ENCODE measurements at places on chromosomes 1 and 21. TPM values are rescaled to one million over a fixed set of nuclear protein-coding genes. Genes with fewer than 3 reads are reported as not detected.

DNA sequence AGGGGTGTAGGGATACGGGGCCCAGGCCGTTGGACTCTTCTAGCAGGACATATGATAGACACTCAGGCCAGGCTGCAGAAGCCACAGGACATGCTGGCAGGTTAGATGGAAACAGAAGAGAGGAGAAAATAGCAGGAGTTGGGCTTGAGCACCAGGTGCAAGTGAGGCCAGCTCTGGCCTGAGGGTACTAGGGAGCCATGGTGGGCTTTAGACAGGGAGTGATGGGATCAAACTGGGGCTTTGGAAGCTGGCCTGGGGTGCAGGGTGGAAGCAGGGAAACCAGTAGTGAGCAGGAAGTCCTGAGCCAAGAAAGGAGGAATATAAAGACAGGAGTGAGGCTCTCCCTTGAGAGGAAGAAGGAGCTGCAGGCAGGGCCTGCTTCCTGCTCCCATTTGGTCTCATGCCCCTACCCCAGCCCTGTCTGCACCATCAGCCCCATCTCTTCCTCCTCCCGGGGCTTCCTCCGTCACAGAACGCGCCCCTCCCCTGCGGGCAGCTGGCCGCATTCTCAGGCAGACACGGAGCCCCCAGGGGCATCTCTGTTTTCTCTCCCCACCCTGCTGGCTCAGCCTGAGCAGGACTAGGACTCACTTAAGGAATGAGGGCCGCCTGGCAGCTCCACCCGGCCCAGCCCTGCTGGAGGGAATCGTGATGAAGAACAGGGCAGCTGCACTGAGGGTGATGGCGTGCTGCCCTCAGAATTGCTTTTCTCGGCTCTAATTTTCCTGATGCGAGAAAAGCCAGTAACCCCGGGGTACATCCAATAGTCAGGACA, 165.5 kb upstream of the TMEM51 start:
- no peak for DNase-seq

NFIA gene
- 11.3 TPM for total RNA-seq

CBR3 gene
- 0.38 TPM for total RNA-seq

GRCh38 chr1:110593902-110594301, 12.3 kb downstream of the KCNA2 start:
- DNase-seq = no peak

RGS13 gene
- total RNA-seq = not detected

DNA sequence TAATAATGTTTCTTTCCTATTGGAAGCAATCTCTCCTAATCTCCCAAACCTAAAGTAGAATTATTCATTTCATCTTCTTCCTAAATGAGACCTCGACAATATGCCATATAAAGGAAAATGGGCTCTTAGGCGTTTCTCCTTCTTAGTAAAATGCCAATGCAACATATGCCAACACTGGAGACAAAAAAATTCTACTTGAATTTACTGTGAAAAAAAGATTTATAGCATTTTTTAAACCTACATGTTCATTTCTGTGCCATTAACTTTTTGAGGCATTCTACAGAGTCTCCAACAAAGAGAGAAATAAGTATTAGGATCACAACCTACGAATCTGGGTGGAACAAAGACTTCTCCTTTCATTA, 1.3 kb downstream of the WDR47 start:
- peak; percentile 13 for DNase-seq

GRCh38 chr1:54956726-54957125, 23.7 kb upstream of the TMEM61 start:
- no peak for DNase-seq

DNA sequence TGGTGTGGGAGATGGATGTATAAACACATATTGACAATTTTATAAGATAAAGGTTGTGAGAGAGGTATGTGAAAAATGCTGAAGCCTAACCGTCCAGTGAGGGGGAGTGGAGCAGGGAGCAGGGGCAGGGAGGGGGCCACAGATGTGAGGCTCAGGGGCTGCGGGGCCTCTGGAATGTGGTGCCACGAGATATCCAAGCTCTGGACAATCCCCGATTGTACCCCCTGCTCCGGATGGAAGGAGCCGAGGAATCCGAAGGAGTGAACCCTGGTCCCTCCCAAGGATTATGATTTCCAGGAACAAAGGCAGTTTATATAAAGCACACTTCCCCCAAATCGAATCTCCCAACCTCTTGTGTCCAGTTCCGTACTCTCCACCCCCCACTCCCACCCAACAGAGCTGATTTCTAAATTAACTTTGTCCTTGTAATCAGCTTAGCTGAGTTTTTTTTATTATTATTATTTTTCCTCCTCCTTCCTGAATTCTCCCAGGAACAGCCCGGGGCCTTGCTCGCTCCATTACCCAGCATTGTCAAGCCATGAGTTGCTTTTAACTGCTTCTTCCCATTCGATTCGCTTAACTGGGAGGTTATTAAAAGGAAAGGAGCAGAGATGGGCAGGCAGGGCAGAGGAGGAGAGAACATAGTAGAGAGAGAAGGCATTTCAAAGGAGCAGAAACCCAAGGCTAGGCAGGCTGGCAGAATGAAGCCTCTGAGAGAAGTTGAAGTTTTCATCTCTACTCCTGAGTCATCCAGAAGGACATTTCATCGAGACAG, 9.4 kb downstream of the KIRREL1 start:
- DNase-seq = no peak

SELP gene
- total RNA-seq = not detected

DNA sequence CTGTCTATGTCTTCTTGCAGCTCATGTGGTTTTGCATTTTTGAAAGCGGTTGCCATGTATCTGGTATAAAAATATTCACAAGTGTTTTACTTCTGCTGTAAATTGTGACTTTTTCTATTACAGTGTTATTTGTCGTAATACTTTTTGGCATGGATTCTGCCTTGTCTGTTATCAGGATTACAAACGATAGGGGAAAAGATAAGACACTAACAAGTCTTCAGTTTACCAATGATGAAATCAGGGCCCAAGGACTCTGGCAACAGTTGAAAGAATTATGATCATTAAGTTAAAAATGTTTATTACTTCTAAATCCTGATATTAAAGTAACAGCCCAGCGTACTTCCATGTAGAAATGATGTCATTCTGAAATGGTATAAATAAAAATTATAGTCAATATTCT, 298.8 kb downstream of the KIF26B start:
- DNase-seq = no peak

DNA sequence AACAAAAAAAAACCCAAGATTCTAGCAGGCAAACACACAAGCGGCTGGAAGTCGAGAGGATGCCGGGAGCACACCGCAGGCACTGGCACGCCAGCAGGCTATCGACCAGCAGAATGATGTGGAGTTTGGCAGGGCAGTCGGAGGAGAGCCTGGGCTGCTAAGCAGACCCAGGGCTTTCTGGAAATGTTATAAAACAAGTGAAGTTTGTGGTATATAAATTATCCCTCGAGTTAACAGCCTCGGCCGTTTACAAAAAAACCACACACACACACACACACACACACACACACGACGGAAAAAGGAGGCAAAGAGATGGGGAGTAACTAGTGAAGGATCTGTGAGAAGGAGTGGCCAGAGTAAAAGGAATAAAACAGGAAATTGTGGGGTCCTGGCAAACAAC, 87.2 kb upstream of the IVNS1ABP start:
- peak; percentile 35 for DNase-seq

DNA sequence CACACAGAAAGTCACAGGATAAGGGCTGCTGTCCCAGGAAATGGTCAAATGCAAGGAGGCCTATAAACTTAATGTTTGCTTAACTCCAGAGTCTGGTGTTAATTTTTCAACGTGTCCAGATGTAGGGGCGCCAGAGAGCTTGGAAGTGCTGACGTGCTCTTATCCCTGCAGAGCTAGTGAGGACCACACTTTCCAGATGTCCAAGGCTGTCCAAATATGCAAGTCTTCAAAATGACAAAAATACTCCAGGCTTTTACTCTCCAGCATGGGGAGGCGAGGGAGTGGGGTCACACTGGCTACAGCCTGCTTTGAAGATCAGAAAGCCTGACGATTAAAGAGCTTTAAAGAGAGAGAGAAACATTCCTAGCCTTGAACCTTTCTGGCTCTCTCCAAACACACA, 57.6 kb downstream of the ABCA4 start:
- DNase-seq = peak; percentile 32

GRCh38 chr1:163872067-163872466, 550.3 kb downstream of the NUF2 start:
- no peak for DNase-seq

NBPF6 gene
- not detected for total RNA-seq

UBL4B gene
- total RNA-seq = not detected

DNA sequence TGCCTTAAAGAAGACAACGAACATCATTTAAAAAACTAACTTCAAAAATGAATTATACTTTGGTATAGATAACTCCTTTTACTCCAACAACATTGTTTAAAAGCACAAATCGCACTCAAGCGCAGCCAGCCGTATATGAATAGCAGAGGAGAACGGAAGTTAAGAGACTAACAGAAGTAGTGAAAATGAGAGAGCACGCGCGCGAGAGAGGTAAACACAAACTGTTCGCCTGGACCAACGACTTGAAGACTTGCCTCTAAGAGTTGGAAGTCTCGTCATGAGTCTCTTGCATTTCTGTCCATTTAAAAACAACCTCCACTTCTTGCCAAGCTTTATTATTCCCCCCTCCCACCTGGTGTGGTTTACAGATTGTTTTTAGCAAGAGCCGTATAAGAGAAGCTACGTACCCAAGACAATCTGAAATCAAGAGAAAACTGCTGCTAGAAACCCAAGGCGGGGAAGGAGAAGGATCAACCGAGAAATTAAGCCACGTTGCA, 479 bp downstream of the SELENOF start:
- peak; percentile 33 for DNase-seq

RAB29 gene
- 18.7 TPM for total RNA-seq

FAM72C gene
- not detected for total RNA-seq

- DNase-seq = no peak
These were observed 70.4 kb downstream of the ACTL8 start for GRCh38 chr1:17825273-17826164.

DNA sequence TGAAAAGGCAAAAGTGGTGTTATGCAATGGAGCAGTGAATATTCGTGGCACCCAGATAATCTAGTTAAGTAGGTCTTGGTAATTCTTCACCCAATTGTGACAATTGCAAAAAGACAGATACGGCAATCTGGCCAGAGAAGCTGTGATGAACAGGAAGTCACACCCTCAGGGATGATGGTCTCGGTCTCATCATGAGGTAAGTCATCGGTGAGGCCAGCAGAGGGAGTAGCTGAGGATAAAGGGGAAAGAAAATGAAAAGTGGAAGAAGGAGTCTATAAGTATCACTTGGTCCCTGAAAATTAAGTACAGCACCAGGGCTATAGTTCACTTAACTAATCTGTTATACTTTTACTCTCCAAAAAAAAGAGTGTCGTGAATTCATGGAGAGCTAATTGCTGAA, 258.8 kb upstream of the NCAM2 start:
- no peak for DNase-seq

RGS1 gene
- total RNA-seq = not detected

GRCh38 chr1:60906526-60906925, 175.8 kb upstream of the NFIA start:
- DNase-seq = no peak

ABCA4 gene
- total RNA-seq = under 0.01 TPM

DNA sequence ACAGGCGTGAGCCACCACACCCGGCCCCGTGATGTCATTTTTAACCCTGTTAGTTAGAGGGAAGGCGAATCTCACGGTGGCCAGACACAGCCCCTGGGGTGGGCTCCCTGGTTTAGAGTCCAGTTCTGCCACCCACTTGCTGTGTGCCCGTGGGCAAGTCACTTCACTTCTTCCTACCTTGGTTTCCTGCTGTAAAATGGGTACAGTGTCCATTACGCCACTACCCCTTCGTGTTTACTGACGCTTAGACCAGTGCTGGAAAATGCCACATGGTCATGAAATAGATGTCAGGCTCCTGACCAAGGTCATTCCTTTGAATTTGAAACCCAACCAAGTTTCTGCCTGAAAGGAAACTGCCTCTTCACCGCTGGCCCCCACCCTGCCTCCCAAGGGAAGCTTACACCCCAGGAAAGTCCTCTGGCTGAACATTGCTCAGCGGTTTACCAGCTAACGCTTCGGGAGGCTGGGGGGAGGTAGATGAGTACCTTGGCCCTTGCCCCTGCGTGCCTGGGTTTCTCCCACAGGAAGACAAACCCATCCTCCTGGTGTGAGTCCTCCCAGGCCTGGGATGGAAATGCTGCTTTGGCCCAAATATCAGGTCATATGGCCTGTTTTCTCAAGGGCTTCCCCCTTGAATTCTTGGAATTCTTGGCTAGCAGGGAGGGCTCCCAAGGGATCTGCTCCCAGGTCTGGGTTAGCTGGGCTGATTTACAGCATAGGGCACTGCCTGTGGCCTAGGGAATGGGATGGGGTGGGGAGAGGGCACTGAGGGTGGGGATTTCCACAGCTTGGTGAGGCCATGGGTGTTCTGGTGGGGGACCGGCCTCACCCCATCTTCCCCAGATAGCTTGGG, 7.6 kb upstream of the AADACL4 start:
- DNase-seq = no peak

DNA sequence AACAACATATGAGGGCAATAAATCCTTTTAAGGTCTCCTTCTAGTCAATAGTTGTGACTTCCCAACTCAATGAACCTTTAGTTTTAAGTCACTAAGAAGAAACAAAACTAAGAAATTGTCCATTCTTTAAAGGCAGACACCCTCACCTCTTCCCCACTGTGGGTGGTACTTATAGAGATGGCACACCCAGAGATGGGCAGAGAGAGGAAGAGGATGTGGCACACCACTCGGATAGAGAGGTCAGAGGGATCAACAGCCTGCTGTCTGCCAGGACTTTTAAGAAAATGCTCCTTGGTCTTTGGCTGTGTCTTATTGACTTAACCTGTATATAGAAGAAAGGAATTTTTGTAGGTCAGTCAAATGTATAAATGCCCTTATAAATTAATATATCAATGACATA, 45.1 kb downstream of the FASLG start:
- DNase-seq = no peak

RCSD1 gene
- total RNA-seq = under 0.01 TPM

RAB42 gene
- total RNA-seq = not detected

MCOLN3 gene
- 2.4 TPM for total RNA-seq

- DNase-seq = no peak
These were observed 15.6 kb downstream of the PODN start for GRCh38 chr1:53077599-53077965.

DNA sequence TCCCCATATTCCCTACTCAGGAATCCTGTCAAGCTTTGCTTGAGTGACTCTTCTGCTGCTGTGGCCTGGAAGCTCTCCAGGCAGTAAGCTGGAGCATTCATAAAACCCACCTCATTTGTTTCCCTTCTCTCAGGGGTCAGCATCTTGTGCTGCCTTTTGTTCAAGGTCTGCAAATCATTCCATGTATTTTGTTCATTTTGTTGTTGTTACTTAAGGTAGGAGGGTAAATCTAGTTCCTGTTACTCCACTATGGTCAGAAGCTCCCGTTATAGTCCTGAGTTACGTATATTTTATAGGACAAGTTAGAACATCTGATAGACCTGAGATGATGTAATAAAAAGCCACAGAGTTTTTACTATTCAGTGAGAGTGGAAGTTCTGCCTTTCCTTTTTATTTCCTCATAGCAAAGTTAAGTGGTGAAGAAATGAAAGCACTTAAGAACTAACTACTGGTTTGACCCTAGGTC, 9.9 kb downstream of the SYNJ1 start:
- peak; percentile 70 for DNase-seq

Measured in bronchial epithelial cell (primary cell).